ENCODE measurements at places on chromosomes 5 and 9.
A peak's percentile ranks its signal among the peaks of the same experiment; 100 is the strongest.

- DNase-seq: no peak
Measured at GRCh38 chr5:1280177-1281037, 14.5 kb downstream of the TERT start.

DNA sequence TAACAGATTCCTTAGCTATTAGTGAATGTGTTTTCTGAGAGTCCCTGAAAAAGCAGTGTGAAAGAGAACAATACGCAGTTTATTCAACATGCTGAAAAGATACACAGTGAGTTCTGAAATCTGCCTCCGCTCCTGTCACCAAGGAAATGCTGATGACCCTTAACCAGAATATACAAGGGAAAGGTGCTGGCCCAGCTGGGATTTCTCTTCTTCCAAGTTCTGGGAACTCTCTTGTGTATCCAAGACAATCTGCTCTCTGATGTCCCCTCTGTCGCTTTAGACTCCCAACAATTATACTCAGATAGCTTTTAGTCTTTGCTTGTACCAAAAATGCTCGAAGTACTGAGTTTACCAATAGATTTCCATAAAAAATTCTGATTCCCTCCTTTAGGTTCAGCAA, 214.9 kb downstream of the TMEM167A start:
- no peak for DNase-seq

GRCh38 chr5:138389332-138389731, 36.8 kb downstream of the KDM3B start:
- DNase-seq: no peak

- no peak for DNase-seq
Measured at GRCh38 chr9:96884443-96884842, 30.1 kb upstream of the ZNF782 start.

DNA sequence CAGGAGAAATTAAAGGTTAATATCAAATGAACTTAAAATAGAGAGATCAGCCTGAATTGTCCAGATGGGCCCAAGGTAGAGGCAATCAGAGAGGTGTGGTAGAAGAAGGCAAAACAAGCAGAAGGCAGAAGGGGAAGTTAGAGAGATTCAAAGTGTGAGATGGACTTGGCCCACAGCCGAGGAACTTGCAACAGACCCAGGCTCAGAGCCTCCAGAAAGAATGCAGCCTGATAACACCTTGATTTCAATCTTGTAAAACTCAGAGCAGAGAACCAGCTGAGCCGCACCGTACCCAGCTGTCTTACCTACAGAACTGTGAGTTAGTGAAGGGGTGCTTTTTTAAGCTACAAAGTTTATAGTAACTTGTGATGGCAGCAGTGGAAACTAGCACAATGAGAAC, 190.9 kb downstream of the RFK start:
- no peak for DNase-seq

DNA sequence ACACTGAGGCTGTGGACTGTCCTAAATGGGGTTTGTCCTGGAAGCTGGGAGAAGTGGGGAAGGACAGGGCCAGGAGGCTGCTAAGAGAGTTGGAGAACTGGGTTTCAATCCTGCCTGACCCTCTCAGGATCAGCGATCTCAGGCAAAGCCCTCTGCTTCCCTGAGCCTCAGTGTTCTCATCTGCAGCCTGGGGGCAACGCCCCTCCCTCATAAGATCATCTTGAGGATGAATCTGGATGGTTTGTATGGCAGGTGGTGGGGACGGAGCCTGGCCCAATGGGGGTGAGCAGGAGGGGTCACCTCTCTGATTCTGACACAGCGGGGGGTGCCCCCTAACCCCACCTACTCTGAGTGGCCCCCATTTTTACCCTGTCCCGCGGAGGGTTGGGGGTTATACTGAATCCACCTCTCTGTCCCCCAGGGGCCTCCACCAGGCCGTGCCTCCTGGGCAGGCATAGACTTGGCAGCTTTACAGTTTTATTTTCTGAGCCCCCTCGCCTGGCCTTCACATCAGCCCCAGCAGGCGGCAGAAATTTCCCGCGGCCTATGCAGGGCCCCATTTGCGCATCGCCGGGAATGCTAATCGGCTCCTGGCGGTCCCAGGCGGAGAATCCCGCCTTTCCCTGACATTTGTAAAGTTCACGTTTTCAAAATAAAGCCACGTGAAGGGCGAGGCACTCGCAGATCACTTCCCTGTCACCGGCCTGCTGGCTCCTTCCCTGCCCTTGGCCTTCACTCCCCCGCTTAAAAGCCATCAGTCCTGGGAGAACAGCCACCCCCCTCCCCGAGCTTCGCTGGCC, 17.8 kb upstream of the LAMC3 start:
- DNase-seq: no peak

GRCh38 chr5:73170522-73170921, 2.5 kb upstream of the TMEM174 start:
- DNase-seq: peak; percentile 42

DNA sequence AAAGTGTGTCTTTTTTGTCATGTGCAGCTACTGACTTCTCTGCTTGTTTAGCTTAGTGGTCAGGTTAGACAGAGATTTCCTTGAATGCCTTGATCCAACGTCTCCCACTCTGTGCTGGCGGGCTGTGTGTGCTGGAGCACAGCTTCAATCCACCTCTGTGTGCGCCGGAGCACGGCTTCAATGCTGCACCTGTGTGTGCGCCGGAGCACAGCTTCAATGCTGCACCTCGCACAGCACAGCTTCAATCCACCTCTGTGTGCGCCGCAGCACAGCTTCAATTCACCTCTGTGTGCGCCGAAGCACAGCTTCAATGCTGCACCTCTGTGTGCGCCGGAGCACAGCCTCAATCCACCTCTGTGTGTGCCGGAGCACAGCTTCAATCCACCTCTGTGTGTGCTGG, 69.0 kb upstream of the PHYKPL start:
- no peak for DNase-seq

DNA sequence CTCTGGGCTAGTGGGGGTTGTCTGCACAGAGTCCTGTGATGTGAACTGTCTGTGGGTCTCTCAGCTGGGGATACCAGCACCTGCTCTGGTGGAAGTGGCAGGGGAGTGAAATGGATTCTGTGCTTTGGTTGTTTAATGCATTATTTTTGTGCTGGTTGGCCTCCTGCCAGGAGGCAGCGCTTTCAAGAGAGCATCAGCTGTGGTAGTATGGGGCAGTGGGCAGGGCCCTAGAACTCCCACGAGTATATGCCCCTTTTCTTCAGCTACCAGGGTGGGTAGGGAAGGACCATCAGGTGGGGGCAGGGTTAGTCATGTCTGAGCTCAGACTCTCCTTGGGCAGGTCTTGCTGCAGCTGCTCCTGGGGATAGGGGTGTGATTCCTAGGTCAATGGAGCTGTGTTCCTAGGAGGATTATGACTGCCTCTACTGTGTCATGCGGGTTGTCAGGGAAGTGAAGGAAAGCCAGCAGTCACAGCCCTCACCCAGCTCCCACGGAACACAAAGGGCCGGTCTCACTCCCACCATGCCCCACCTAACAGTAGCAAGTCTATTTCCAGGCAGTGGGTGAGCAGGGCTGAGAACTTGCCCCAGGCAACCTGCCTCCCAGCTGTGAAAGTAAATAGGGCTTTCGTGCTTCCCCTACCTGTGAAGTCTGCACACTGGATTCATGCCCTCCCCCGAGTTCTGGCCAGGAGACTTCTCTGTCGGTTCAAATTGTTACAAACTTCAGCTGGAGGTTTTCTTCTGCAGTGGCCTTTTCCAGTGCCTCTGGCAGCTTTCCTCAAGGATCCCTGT, 25.7 kb upstream of the FAM81B start:
- DNase-seq: no peak

DNA sequence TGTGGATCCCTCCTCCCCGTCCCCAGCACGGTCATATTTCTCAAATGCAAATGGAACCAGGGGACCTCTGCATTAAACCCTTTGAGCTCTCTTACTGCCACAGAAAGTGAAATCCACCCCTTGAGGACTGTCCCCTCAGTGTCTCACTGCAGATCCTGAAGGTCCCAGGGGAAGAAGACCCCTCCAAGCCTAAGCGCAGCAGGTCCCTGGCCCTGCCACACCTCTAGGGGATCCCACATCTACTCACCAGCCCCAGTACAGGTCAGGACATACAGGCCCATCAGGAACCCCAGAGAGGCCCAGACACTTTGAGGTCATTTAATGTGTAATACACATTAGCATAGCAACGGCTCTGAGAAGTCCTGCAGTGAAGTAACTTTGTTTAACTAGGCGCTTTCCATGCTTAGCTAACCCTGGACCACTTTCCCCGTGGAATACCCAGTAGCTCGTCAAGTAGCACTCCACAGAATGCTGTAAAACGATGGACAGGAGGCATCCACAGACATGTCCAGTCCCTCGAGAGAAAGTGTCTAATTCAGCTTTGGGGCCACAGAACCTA, 54.7 kb upstream of the ALDH1B1 start:
- DNase-seq: no peak

DNA sequence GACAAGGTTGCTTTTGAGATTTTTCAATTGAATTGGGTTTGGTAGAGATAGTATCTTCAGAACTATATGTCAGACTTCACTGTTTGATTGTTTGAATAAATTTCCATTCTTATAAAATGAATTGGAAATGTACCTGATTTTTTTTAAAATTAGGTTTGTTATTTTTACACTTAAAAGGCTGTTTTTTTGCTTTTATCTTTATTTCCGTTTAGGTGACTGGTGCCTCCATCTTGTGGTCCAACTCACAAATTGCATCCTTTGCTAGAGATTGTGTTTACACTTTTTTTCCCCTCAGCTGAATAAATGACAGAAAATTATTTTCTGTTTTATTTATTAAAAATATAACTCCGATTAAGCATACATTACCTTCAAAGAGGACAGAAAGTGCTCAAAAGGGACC, 15.6 kb downstream of the NDUFAF2 start:
- peak; percentile 20 for DNase-seq

- DNase-seq: no peak
Measured at GRCh38 chr5:178296066-178296465, 63.5 kb upstream of the PHYKPL start.

DNA sequence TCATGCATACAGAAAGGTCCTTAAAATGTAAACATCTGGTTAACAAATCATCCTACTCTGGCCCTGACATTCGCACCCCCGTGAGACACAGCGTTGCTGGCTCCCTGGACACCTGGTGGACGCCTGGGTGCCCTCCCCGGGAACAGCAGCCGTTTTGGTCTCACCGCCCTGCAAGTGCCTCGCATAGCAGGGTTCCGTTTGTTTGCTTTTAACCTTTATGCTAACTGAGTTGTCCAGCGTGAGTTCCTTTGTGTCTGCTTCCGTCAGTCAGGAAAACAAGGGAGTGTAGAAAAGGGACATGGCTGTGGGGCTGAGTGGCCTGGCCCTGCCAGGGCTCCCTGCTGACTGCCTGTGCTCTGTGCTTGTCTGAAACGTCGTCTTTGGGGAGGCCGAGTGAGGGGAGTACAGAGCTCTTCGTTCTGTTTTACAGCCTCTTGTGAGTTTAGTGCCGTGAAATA, 91.8 kb upstream of the CACNA1B start:
- no peak for DNase-seq

GRCh38 chr5:151079838-151080612, 809 bp downstream of the TNIP1 start:
- DNase-seq: peak; percentile 52
